ENCODE measurements at places on chromosomes 13 and 19.
A peak's percentile ranks its signal among the peaks of the same experiment; 100 is the strongest.

DNA sequence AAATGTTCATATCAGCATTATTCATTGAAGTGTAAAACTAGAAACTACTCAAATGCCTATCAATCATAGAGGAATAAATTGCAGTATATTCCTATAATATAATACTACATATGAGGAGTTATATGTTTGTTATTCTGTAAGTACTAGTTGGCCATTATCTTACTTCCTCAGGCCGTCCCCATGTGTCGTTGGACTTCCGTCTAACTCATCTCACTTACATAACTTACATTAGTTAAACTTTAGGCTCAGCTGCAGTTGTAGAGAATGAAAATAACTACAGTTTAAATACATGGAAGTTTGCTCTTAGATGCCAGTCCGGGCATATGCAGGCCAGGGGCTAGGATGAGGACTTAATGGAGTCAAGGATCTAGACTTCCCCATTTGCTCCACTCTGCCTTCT lies 8.6 kb upstream of the EPSTI1 start:
- no peak for DNase-seq

DNA sequence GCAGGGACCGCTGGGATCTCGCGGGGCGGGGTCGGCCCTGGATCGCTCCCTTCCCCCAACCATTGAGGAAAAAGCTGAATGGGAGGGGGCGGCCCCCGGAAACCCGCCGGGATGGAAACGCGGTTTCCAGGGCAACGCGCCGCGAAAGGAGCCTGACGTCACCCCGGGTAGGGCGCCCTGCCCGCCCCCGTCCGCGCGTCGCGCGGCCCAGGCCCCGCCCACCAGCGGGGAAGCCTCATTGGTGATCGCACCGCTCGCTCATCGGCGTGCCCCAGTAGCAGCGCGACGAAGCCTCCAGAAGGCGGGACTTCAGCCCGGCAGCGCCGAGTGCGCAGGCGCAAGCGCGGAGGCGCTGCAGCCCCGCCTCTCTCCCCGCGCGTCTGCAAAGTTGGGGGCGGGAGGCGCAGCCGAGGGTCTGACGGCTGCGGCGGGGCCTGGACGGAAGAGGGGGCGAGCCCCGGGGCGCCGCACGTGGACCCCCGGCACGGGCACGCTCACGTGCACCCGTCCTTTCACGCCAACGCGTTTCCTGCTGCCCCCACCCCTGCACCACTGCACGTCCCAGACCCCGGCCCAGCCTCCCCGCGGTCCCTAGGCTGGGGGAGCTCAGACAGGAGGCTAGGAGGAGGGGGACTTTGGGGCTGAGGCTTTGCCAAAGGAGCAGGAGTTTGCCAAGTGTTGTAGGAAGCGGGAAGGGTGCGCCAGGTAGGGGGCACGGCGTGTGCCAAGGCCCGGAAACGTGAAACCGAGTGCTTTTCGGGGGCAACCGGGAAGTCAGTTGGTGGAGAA lies 8.2 kb upstream of the CIRBP start:
- peak; percentile 97 for DNase-seq

GRCh38 chr13:113666951-113667701 lies at the start of gene GRK1:
TSS of gene GRK1 (plus strand) at chr13:113667219. CDS start at chr13:113667387, 168 bp downstream.
- DNase-seq: no peak

- no peak for DNase-seq
Measured at GRCh38 chr19:18761531-18762110, 29.5 kb downstream of the COMP start.

DNA sequence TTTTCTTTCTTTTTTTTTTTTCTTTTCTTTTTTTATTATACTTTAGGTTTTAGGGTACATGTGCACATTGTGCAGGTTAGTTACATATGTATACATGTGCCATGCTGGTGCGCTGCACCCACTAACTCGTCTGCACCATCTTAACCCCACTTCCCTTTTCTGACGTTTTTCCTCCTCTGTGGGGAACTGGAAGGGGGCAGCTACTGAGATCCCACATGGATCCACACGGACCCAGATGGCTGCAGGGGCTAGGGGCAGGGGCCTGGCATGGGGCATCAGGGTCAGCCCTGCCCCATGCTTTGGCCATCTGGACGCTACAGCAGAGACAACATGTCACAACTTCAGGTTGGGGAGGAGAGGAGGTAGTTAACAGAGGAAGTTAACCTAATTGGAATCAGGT lies 54.3 kb downstream of the RUBCNL start:
- DNase-seq: no peak

DNA sequence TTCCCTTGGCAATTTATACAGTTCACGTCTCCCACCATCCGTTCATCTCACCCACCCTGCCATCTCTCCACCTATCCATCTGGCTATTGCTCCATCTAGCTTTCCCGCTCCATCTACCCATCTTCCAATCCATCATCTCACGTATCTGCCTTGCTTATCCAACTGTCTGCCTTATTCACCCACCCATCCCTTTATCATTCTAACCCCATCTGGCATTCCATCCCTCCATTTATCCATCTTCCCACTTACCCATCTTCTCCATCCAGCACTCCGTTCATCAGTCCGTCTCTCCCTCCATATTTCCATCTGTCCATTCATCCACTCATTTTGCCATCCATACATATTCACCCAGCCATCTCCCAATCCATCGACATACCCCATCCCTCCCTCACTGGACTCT lies 10.0 kb downstream of the RPS16 start:
- DNase-seq: no peak

- no peak for DNase-seq
Measured at GRCh38 chr13:111247552-111247951, 72.9 kb upstream of the TEX29 start.

GRCh38 chr13:24854311-24854710 lies 90.3 kb downstream of the RNF17 start:
- no peak for DNase-seq

DNA sequence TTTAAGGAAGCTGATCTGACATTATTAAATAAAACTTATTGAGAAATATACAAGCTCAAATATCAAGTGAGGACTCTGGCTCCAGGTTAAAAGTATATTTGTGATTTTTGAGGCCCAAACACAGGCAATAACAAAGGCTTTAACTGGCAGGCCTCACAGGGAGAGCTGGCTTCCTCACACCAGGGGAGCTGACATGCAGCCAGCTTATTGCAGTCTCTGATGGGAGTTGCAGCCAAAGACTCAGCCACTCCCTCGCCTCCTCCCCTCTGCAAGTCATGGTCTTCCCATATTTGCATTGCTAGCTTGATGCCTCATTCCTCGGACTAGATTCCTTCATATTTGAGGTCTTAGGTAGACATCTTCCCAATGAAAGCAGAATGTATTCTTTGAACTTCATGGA lies 647.1 kb upstream of the SLITRK6 start:
- no peak for DNase-seq

GRCh38 chr13:25847145-25847544 lies 204.7 kb downstream of the SHISA2 start:
- DNase-seq: peak; percentile 27

DNA sequence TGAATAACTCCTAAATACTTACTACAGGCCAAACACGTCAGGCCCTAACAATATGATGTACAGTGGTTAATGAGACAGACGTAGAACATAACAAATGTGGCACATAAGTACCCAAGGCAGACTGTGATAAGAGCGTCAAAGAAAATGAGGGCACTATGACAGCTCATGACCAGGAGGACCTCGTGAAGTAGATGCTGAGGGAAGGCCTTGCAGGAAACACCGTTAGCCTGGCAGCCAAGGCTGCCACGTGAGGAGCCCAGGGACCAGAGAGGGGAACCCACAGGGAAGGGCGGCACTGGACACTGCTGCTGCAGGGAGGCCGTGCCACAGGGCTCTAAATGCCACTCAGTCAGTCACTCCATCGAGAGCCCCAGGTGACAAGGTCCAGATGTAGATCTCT lies 5.7 kb downstream of the TUBGCP3 start:
- DNase-seq: peak; percentile 24

GRCh38 chr13:24627090-24627714 lies 53.0 kb upstream of the ATP12A start:
- DNase-seq: no peak
